Activated T-helper 9 cell treated with anti-CD3 and anti-CD28 coated beads, Interleukin-2, amount 50 U/mL, for 16 hours (primary cell): ENCODE measurements at places on chromosomes 6 and 20.

DNA sequence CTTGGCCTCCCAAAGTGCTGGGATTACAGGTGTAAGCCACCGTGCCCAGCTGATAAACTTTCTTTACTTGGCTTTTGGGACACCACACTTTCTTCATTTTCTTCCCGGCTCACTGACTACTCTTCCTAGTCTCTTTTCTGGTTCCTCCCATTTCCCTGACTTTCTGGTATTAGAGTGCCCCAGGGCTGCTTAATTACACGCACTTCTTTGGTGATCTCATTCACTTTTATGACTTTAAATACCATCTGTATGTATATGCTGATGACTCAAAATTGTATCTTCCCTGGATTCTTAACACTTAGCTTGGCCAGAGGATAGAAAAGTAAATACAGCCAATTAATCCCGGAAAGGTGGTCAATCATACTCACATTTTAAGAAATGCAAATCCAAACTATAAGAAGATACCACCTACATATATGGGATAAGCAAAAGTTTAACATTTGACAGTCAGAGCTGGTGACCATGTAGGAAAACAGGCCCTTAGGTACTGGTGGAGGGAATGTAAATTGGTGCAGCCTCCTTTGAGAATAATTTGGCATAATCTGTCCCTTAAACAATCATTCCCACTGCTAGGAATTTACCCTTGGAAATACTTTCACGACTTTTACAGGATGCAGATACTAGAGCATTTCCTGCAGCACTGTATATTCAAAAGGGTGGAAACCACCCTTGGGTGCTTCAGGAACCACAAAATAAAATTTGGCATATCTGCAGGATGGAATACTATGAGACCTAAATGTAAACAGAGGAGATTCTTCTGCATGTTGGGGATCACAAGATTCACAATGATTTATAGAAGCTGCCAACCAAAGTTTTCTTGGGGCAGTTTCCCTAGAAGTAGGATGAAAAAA lies 9.4 kb upstream of the NANP start:
- no peak for DNase-seq

- DNase-seq: no peak
Observed at GRCh38 chr6:150263765-150264404, 104.9 kb upstream of the IYD start.

DNA sequence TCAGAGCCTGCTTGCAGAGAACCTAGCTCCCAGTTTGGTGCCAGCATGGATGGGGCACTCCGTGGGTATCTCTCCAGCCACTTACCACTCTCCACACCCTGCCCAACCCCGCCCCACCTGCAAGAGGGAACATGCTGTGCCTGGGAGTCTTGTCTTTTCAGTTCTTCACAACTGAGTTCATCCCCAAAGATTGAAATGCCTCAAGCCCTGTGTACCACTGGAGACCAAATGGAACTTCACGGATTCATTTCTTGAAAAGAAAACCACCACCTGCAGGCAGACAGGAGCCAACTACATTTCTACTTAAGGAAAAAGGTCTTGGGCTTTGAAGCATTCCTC lies 50.1 kb downstream of the TRERF1 start:
- no peak for DNase-seq

DNA sequence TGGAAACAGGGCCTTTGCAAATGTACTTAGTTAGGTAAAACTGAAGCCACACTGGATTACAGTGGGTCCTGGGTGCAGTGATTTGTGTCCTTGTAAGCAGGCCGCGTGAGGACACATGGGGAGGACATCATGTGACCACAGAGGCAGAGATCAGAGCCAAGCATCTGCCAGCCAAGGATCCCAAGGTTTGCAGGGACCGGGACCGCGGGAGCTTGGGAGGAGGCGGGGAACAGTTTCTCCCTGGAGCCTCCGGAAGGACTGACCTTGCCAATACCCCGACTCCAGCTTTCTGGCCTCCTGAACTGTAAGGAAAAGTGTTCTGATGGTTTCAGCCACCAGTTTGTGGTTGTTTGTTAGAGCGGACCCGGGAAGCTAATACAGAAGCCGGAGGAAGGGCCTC lies 500.9 kb downstream of the PREX1 start:
- DNase-seq: no peak

GRCh38 chr6:104449918-104450317 lies 409.8 kb downstream of the HACE1 start:
- no peak for DNase-seq

GRCh38 chr6:137542713-137543112 lies 48.5 kb upstream of the OLIG3 start:
- no peak for DNase-seq
